D721Med (cell line): ENCODE measurements at places on chromosomes 13 and 19.

DNA sequence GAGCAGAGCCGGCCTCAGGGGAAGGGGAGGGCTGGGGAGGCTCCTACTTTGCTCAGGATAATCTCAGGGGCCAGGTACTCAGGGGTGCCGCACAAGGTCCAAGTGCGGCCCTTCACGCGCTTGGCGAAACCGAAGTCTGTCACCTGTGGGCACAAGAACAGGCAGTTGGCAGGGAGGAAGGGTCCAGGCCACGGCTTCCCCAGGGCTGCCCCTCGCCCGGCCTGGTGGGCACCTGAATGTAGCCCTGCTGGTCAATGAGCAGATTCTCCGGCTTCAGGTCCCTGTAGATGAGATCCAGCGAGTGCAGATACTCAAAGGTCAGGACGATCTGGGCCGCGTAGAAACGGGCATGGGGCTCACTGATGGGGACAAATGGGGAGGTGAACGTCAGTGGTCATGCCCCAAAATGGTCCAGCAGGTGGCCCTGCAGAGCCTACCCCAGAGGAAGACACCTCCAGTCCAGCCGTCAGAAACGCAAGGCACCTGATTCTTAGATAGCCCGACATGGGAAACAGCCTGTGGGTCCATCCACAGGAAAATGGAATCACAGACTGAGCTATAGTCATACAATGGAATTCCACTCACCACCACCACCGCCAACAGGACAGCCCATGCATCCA, 7.1 kb upstream of the SAMD1 start:
- DNase-seq, result no peak

- no peak for DNase-seq
Measured at GRCh38 chr13:94329754-94330551, 149.5 kb downstream of the DCT start.

DNA sequence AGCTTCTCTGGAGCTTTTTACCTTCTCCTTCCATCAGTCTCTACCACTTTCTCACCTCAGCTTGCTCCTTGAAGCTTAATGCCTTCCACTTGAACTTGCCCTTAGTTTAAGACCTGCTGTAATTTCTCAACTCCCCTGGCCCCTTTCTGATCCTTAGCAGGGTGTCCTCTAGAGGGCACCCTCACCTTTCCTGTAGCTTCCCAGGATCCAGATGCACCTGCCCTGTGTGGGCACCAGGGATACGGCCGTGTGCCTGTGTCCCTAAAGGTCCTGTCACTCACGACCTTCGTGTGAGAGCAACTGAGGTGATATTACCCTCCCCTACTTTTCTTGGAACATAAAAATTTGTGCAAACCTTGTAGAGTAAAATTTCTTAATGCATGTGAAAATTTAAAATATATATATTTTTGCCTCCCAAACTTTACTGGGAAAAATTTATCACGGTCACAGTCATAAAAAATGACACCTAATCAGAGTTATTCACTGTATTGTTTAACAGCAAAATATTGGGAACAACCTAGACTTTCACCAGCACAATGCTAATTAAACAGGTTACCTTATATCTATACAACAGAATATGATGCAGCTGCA, 46.4 kb downstream of the PSG3 start:
- DNase-seq, result no peak

GRCh38 chr13:81001828-81002385, 661.0 kb upstream of the SPRY2 start:
- DNase-seq, result no peak

GRCh38 chr19:38375748-38376147, 1.4 kb downstream of the PSMD8 start:
- DNase-seq, result no peak

DNA sequence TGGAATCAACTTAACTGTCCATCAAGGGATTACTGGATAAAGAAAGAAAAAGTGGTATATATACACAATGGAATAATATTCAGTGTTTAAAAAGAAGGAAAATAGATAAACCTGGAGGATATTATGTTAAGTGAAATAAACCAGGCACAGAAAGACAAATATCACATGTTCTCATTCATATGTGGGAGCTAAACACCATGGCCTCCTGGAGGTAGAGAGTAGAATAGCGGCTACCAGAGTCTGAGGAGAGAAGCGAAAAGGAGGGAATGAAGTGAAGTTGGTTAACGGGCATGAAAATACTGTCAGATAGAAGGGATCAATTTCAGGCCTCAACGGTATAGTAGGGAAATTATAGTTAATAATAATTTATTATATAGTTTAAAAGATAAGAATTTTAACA, 147.5 kb upstream of the OBI1 start:
- DNase-seq, result no peak

GRCh38 chr19:51546650-51547396, 15.4 kb upstream of the SIGLEC6 start:
- DNase-seq, result no peak
